ENCODE measurements at places on chromosomes 7 and 10.

DNA sequence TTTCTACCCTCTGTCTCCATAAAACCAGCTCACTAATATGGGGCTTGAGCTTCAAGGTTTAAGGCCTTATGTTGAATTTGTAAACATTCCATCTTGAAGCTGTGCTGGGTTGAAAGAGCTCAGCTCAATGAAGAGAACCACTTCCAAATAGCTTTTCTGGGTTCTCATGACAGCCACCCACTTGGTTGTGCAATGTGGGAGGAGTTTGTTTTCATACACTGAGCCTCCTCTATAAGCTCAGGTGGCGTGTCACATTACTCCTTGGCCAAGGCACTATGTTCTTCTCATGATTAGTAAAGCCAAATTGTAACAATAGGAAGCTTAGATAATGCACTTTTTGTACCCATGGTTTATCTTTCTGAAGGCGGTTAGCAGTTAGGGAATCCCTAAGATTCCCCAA, 265.6 kb downstream of the PTEN start:
- no peak for DNase-seq

GRCh38 chr10:63583397-63583796, 62.2 kb downstream of the REEP3 start:
- DNase-seq, result no peak

DNA sequence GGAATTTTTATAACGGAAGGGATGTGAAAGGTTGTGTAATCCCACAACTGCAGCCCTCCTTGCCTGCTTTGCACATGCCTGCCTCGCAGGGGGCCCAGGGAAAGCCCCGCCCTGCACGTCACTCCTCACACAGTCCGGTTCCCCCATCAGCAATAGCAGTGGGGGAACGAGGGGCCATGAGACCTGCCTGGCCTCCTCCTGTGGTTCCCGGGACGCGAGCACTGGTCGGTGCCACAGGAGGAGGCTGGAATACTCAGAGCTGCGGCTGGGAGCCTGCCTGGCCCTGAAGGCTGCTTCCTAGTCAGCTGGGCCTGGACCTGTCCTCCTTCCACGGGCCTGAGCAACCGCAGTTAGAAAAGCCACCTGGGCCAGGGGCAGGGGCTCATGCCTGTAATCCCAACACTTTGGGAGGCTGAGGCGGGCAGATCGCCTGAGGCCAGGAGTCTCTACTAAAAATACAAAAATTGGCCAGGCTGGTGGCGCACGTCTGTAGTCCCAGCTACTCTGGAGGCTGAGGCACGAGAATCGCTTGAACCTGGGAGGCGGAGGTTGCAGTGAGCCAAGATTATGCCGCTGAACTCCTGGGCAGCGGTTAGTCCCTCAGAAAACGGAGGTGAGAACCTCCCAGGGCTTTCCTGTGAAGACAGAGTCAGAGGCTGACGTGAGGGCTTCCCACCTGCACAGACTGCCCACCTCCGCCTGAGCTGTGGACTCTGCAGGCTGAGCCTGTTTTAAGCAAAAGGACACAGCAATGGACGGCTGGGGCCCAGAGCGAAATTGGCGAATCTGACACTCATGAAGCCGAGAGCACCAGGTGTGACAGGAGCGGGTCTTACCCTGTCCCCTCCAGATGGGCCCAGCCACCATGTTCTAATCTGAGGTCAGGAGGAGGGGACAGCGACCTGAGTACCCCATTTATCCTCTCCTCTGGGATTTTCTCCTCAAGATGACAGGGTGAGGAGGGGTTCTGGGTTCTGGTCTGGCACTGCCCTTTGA, 52.9 kb downstream of the VIPR2 start:
- DNase-seq, result no peak

DNA sequence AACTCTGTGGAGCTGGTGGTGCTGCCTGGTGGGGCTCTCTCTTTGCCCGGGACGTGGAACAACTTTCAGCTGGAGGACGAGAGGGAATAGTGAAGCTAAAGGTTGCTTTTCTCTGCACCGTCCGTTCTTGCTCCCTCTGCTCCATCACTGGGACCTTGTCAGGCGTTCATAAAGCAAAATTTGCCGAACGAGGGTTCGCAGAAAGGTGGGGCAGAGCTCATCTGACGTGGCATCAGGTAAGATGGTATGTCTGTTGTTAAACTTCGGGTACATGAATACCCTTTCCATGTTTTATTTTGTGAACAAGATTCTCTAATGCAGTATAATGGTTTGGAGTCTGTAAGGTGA, 416 bp downstream of the BBS9 start:
- no peak for DNase-seq

GRCh38 chr10:117621196-117621595, 78.7 kb downstream of the EMX2 start:
- no peak for DNase-seq
